ENCODE measurements at places on chromosomes 6 and 20.
A peak's percentile ranks its signal among the peaks of the same experiment; 100 is the strongest.

- no peak for DNase-seq
These were observed 5.5 kb downstream of the ITCH start for GRCh38 chr20:34368547-34368946.

GRCh38 chr20:24490598-24490997 lies 21.2 kb downstream of the SYNDIG1 start:
- DNase-seq: no peak

- no peak for DNase-seq
These were observed 88.2 kb upstream of the DST start for GRCh38 chr6:56730663-56731529.

DNA sequence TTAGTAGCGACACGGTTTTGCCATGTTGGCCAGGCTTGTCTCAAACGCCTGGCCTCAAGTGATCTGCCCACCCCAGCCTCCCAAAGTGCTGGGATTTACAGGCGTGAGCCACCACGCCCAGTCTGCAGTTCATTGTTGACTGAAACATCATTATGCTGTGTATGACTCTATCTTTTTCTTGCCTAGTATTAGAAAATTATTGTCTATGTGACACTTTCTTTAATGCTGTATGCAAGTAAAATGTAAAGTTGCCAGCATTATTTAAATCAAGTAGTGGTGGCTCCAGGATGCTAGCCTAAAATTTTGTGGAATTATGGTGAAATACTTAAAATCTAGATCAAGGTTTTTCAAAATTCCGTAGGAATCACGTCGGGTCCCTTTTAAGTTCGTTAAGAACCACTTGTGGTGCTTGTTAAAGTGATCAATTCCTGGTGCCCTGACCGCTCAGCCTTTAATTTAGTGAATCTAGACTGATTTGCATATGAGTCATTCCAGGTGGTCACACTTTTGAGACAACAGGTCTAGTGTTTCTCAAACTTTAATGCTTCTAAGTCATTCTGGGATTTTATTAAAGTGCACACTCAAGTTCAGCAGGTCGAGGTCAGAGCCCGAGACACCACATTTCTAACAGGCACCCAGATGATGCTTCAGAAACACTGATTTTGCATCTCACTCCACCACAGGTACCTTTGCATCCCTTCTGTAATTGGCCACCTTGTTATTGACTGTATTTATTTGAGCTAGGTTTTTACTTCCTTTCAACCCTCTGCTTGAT lies 132.6 kb upstream of the MTHFD1L start:
- DNase-seq: no peak

GRCh38 chr6:139355172-139355571 lies 19.3 kb downstream of the CITED2 start:
- no peak for DNase-seq

GRCh38 chr6:3748208-3749066 lies 3.1 kb downstream of the PXDC1 start:
- DNase-seq: peak; percentile 68

DNA sequence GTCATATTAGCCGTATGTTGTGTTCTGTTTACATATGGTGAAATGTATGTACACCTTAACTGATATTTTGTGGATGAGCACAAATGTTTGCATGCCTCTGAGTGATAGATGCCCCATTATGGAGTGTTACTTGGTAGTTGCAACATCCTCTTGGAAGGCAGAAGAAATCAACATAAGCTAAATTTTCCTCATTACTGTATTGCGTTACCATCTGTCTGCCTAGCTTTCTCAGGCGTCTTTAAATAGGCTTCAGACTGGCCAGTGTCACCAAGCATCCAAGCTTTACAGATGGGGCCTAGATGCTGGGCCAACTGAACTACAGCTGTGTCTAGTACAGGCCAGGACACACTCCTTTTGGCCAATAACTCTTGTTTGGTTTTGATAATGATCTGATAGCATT lies 250.6 kb downstream of the SAMD5 start:
- no peak for DNase-seq

GRCh38 chr6:90144928-90145555 lies 151.6 kb downstream of the BACH2 start:
- DNase-seq: no peak

GRCh38 chr20:45290677-45291355 lies 15.8 kb upstream of the RBPJL start:
- DNase-seq: peak; percentile 73

DNA sequence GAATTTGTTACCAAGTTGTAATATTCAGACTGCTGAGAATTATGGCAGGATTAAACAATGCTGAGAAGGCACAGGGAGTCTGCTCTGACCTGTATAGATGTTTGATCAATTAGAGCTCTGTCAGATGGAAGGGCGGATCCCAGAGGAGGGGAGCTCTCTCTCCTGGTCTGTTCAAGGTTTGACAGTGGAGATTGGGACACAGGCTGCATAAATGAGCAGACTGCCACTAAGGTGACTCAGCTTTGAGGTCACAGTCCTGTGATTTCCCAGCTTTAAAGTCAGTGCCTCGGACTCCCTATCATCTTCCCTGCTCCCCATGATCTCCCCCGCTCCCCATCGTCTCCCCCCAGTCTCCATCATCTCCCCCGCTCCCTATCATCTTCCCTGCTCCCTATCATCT lies 59.2 kb upstream of the SLC22A23 start:
- DNase-seq: peak; percentile 3

DNA sequence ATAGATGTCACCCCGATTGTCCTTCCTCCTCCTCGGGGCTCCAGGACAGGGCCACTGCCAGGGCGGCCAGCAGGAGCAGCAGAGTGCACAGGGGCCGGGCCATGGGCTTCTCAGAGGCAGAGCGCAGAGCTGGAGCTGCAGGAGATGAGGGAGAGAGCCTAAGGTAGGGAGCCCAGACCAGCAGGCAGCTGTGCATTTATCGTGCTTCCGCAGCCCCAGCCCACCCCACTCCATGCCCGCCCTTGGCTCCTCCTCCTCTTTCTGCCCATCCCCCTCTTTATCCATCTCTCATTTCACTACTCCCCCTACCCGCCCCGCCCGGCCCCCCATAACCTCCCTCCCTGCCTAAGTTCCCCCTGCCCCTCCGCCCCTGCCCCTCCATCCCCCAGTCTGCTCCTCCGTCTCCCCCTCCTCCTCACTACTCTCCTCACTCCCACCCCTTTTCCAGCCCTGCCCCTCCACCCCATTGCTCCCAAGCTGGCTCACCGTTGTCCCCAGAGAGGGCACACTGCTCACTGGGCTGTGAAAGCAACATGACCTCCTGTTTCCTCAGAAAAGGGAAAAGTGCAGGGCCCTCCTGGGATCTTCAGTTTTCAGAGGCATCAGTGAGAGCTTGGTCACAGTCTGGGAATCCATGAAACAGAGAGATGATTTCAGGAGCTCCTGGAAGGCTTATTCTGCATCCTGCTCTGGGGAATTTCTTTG lies 25.5 kb upstream of the CST1 start:
- no peak for DNase-seq

DNA sequence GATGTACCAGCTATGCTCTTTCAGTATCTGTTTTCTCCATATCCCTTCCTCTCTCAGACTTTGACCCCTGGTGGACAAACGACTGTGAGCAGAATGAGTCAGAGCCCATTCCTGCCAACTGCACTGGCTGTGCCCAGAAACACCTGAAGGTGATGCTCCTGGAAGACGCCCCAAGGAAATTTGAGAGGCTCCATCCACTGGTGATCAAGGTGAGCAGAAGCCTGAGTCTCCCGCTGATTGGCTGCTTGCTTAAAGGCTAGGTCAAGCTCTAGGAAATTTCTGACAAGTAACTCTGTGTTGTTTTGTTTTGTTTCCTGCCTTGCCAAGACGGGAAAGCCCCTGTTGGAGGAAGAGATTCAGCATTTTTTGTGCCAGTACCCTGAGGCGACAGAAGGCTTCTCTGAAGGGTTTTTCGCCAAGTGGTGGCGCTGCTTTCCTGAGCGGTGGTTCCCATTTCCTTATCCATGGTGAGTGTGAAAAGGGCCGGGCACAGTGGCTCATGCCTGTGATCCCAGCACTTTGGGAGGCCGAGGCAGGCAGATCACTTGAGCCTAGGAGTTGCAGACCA lies 28.6 kb downstream of the C6orf89 start:
- DNase-seq: peak; percentile 11

GRCh38 chr20:48733296-48733790 lies 94.5 kb downstream of the PREX1 start:
- DNase-seq: no peak

DNA sequence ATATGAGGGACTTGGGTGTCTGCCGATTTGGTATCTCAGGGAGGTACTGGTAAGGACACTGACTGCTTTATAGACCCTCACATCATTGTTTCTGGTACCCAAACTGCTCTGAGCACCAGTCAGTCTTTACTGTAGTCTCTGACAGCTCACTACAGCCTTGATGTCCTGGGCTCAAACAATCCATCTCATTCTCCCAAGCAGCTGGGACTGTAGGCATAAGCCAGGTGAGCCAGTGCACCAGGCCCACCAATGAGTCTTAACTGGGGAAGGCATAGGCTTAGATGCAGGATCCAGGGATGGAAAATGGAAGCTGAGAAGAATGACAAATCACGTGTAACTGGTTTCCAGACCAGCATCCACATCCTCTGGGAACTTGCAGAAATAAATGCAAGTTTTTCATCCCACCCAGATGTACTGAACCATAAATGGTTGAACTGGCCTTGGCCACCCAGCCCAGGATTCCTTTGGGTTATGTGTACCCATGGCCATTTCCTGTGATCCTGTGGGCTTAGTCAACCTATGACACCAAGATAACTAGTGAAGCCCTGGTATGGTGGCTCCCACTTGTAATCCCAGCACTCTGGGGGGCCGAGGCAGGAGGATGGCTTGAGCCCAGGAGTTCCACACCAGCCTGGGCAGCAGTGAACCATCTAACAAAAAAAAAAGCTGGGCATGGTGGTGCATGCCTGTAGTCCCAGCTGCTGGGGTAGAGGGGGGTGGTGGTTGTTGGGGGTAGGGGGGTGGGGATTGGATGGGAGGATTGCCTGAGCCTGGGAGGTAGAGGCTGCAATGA lies 5.8 kb downstream of the TUBB start:
- no peak for DNase-seq

DNA sequence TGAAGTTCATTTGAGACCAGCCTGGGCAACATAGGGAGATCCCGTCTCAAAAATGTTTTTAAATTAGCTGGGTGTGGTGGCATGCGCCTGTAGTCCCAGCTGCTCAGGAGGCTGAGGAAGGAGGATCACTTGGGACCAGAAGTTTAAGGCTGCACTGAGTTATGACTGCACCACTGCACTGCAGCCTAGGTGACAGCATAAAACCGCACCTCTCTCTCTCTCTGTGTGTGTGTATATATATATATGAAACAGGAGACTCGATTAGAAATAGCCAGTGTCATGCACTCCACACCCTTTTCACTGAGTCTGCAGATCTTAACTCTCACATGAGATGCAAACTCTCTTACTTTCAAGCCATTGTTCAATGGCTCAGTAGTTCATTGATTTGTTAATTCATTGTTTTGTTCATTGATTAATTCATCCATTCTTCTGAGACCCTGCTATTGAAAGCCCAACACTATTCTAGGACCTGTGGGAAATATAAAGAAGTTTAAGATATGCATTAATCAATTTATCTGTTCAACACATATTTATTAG lies 52.4 kb upstream of the MRPS10 start:
- DNase-seq: no peak

GRCh38 chr6:115276881-115277565 lies 783.7 kb downstream of the FRK start:
- DNase-seq: no peak

- DNase-seq: no peak
These were observed 5.6 kb upstream of the GRM4 start for GRCh38 chr6:34151321-34152041.

GRCh38 chr20:57558614-57559288 lies 2.2 kb upstream of the PCK1 start:
- DNase-seq: no peak

- DNase-seq: peak; percentile 88
These were observed 7.5 kb downstream of the HMGN4 start for GRCh38 chr6:26545627-26546026.

DNA sequence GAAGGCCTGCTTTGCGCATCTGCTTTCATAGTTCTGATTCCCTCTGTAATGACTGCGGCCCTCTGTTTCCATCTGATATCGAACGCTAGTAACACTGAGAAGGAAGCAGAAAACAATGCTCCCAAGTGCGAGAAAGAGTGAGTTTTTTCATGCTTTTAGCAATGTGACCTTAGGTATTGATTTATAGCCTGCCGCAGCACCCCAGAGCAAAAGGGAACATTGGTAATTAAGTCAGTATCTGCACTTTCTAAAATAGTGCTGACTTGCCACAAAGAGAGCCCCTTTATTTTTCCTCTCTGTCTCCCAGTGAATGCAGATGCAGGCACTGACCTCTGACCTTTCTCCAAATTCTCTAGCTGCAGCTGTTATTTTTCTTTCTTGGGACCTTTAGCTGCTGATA lies 129.8 kb downstream of the HDGFL1 start:
- no peak for DNase-seq

- DNase-seq: no peak
These were observed 44.0 kb downstream of the BMP2 start for GRCh38 chr20:6811262-6812035.

GRCh38 chr20:49659056-49659455 lies 54.6 kb downstream of the B4GALT5 start:
- no peak for DNase-seq

- no peak for DNase-seq
These were observed 40.7 kb downstream of the CPXM1 start for GRCh38 chr20:2759603-2760296.

DNA sequence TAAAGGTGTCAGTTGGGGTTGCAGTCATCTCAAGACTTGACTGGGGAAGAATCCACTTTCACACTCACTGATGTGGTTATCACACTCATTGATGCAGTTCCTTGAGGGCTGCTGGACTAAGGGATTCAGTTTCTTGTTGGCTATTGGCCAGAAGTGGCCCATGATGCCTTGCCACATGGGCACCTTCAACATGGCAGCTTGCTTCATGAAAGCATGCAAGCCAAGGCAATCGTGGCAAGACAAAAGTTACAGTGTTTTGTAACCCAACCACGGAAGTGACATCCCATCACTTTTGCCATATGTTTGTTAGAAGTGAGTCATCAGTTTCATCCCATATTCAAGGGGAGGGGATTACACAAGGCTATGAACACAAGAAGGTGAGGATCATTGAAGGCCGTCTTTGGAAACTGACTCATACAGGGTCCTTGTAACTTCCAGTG lies 3.8 kb upstream of the RANBP9 start:
- peak; percentile 80 for DNase-seq

GRCh38 chr6:157137501-157137900 lies 185.8 kb downstream of the TMEM242 start:
- no peak for DNase-seq

DNA sequence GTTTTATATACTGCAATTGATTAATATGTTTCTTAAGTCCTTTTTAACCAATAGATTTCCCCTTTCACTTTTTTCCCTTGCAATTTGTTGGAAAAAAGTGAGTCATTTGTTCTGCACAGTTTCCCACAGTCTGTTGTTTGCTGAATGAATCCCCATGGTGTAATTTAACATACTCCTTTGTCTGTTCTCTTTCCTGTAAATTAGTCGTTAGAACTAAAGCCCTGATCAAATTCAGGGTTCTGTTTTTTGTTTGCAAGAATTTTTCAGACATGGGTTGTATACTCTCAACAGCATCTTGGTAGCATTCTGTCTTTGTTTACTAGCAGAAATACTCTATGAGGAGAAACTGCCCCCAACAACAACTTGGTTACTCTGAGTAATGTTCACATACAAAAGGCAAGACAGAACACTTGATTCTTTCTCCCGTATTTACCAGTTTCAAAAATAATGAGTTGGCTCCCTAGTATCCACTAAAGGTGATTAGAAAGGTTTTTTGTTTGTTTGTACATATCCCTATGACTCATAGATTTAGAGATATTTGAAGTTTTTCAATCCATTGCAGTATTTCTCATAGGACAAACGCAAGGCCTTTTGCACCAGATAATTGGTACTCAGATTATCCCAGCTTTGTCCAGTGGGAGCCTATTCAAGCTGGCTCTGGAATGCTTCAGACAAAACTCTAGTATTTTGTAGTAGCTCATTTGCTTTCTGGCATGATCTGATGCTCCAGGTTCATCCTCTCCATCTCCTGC lies 16.5 kb downstream of the BLOC1S5 start:
- no peak for DNase-seq
